ENCODE measurements at places on chromosomes 5 and 9.

- no peak for DNase-seq
These were observed 423.7 kb downstream of the ANXA1 start for GRCh38 chr9:73575101-73576060.

DNA sequence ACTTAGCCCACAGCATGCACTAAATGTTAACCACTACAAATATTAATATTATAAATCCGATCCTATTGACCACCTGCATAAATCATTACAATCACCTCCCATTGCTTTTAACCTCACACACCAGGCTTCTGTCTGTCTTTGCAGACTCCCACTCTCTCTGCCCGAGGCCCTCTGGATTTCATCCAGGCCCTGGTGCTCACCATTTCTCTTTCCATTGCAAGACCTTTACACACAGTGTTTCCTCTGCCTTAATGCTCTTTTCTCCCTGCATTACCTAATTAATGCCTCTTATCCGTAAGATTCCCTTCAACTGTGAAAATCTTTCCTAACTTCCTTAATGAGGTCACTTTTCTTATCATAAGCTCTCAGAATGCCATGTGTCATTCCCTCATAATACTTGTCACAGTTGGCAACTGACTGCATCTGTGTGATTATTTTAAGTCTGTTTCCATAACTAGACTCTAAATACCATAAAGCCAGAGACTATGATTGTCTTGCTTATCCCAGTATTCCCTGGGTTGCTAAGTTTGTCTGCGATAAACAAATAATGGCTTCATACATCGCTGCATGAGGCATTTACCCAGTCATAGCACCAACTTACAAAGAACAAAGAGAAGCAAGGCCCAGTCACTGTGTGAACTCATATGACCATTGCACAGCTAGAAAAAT lies 155.1 kb downstream of the CCDC192 start:
- no peak for DNase-seq

DNA sequence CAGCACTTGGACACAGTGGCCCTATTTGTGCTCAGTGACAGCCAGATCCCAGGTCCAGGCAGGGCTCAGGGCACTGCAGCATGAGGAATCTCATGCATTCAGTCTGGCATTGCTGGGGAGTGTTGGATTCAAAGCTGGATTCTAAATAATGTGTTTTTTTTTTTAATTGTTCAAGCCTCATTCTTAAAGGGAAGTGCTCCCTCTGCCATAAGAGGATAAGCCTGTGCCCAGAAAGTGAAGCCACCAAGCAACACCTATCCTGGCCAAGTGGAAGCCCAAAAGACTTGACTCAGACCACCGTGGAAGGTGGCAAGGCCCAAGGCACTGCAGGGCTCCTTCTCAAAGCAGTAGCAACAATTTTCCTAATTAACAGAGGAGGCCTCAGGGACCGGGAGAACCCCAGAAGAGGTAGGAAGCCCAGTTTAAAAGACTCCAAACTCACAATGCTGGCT lies 135.6 kb downstream of the ACTL7B start:
- no peak for DNase-seq

DNA sequence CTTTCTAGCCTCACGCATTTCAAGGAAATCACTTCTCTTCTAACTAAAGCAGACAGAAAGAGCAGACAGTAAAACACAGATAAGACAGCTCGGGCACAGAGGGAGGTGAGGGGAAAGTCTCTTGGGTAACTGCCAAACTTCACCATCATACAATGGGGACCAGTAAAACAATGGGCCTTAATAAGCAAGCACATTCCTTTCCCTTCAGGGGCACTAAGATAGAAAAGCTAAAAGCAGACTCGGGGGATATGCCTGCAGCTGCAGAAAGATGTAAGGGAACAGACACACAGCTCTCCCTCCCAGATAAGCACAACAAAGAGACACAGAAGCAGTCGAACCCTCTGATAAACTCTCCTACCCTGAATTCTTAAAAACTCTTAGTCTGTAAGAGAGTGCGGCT lies 15.6 kb upstream of the CKS2 start:
- DNase-seq = no peak

GRCh38 chr9:16870596-16871335 lies at the start of gene BNC2:
Gene BNC2 (minus strand): TSS chr9:16870670. CDS start chr9:16870648, 22 bp downstream.
- DNase-seq = no peak
